ENCODE measurements at places on chromosomes 2 and 18.
A peak's percentile ranks its signal among the peaks of the same experiment; 100 is the strongest.

DNA sequence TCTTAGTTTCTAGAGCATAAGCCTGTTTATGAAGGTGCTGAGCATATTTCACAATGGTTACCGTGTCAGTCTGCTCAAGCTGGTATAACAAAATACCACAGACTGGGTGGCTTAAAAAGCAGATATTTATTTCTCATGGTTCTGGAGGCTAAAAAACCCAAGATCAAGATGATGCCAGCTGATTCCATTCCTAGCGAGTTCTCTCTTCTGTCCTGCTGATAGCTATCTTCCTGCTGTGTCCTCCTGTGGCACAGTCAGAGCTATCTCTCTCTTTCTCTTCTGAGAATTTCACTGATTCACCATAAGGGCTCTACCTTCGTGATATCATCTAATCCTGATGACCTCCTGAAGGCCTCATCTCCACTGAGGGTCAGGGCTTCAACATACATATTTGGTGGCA is 273.0 kb downstream of the CDH2 start:
- DNase-seq: no peak

DNA sequence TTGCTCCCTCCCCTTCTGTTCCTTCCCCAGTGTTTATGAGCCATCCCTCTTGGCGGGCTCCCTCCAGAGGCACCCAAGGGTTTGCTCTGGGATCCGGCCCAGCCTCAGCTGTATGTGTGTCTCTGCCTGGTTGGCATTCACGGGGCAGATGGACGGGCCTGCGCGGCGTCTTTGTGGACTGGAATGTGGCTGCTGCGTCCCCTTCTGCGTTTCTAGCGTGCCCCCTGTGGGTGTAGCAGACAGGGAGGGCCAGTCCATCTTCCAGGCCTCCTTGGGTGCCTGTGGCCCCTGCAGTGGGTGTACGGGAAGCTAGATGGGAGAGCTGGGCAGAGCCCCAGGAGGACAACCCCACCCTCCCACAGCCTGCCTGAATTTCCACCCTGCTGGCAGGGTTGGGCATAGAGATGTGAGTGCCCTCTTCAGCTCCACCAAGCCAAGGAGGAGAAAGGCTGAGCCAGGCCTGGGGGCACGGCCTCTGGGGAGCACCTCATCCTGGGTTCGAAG is 15.7 kb downstream of the GPC1 start:
- no peak for DNase-seq

GRCh38 chr2:40130251-40130994 is 321.5 kb downstream of the SLC8A1 start:
- DNase-seq: no peak

DNA sequence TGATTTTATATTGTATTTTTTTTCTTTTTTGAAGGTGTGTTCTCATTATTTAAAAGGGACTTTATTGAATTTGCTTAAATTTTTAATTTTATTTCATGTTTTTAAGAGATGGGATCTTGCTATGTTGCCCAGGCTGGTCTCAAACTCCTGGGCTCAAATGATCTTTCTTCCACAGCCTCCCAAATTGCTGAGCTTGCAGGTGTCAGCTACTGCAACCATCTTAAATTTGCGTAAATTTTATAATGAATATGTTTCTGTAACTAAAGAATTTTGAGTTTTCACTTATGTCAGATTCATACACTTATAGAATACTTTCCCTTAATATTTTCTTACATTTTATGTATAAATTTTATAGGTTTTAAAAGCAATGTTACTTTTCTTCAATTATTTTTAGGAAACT is 157.8 kb downstream of the ZNF804A start:
- DNase-seq: no peak

GRCh38 chr2:120779781-120780283 is 44.2 kb downstream of the GLI2 start:
- no peak for DNase-seq

DNA sequence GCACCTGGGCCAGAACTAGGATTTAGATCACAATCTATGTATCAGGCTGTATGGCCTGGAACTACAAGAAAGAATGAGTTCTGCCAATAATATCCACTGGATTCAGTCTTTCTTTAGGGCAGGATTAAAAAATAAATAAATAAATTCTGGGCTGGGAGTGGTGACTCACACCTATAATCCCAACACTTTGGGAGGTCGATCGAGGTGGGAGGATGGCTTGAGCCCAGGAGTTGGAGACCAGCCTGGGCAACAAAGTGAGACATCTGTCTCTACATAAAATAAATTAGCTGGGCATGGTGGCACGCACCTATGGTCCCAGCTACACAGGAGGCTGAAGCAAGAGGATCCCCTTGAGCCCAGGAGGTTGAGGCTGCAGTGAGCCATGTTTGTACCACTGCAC is 8.1 kb downstream of the AMMECR1L start:
- no peak for DNase-seq

- DNase-seq: no peak
Measured at GRCh38 chr2:58475756-58476155, 234.6 kb upstream of the FANCL start.

- peak; percentile 25 for DNase-seq
Measured at GRCh38 chr18:59900222-59901128, 679 bp downstream of the PMAIP1 start.

GRCh38 chr2:10980886-10981425 is 69.2 kb downstream of the KCNF1 start:
- no peak for DNase-seq

DNA sequence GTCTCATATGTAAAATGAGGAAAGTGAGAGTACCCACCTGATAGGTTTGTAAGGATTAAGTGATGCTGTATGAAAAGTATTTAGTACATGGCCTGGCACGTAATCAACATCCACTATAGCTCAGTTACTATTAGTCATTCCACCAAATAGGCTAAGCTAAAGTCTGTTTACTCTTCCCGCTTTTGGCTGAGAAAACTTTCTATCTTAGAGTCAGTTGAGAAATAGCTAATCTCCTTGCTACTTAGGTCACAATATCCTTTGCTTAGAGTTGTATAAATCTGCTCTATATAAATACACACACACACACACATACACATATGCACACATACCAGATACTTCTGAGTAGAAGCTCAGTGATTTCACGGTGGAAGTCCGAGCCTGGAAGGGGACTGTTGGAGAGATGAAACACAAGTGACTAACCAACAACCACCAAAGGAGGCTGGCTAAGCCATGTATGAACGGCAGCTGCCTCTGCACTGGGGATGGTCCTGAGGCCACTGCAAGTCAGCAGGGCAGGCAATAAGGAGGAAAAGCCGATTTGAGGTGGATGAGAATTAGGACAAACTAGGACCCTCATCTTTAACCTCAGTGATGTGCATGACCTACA is 104.6 kb upstream of the EPHA4 start:
- no peak for DNase-seq

- no peak for DNase-seq
Measured at GRCh38 chr2:239266779-239267287, 134.0 kb downstream of the HDAC4 start.

GRCh38 chr18:57666818-57667497 is 45.3 kb upstream of the NARS1 start:
- no peak for DNase-seq

DNA sequence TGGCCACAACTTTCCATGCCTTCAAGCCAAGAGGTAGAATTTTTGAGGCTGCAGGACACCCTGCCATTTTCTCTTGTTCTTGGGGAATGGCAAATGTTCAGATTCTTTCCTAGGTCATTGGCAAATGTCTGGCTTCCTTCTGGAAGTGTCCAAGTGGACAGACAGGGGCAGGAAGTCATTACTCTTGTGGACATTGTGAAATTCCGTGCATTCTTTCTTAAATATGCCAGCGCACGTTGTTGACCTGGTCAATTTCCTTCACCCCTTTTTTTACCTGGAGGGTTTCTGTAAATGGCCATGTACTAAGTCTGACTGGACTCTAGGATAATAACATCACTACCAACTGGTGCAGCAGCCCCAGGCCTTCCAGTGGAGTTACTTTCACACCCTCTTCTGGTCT is 13.9 kb downstream of the ASB18 start:
- no peak for DNase-seq

DNA sequence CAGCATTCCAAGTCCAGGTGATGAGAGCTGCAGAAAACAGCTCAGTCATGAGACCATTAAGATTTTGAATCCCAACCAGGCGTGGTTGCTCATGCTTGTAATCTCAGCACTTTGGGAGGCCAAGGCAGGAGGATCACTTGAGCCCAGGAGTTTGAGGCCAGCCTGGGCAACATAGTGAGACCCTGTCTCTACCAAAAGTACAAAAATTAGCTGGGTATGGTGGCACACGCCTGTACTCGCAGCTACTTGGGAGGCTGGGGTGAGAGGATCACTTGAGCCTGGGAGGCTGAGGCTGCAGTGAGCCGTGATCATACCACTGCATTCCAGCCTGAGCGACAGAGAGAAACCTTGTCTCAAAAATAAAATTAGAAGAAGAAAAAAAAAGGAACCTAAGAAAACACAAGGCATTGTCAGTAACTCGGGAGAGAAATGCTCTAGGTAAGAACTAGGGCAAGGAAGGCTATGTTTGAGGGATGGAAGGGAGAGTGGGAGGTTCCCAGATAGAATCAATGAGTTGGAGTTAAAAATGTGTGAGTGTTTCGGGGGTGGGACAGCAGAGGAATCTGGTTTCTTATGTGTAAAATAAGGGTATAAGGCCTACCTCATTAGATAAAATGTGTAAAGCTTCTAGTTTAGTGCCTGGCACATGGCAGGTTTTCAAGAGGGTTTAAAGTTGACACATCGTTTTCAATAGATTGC is 23.3 kb upstream of the MTA3 start:
- no peak for DNase-seq

GRCh38 chr18:55830544-55830943 is 242.6 kb upstream of the TCF4 start:
- no peak for DNase-seq

- DNase-seq: no peak
Measured at GRCh38 chr2:122748552-122749011, 993.1 kb downstream of the TSN start.

DNA sequence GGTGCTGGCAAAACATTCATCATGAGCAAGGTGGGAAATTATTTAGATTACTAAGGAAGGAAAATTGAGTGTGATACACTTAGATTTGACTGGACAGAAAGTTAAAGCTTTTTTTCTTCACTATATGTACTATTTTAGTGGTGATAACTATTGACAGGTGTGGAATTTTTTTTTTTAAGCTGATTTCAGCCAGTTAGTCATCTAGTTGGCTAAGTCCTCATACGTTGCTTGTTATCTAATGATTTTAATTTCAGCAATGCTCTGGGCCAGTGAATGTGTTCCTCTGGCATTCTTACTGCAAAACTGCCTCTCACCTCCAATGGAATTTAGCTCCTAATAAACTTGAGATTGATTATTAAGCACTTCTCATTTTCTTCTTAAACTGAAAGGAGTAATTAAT is 1223.2 kb upstream of the ACVR2A start:
- no peak for DNase-seq

DNA sequence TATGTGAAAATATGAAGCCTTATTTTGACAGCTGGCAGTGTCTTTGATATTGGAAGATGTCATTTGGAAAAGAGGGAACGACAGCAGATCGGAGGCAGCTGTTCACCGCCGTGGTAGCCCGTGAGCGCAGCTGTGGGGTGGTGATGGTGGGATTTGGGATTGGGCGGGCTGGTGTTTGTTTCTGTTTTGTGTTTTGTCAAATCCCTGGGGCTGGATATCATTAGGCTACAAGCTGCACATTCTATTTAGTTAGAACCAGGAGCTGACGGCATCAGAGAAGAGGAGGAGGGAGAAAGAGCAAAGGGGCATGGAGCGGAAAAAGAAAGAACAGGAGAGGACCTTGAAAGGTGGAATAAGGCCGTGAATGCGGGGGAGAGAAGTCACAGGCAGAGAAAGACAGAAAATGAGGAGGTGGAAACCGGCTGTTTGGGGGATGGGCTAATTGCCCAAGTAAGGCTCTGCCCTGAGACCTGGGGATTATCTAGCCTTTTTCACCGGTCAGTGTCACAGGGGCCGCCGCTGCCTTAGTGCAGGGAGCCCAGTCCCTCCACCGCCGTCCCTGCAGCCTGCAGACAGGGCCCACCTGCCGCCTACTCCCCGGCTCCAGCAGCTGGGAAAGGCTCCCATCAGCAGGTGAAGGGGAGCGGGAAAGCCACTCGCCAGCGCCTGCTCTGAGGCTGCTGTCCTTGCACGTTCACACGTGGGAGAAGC is 88.0 kb downstream of the ZCCHC2 start:
- DNase-seq: no peak

GRCh38 chr2:151718247-151718646 is 16.0 kb downstream of the NEB start:
- DNase-seq: no peak

DNA sequence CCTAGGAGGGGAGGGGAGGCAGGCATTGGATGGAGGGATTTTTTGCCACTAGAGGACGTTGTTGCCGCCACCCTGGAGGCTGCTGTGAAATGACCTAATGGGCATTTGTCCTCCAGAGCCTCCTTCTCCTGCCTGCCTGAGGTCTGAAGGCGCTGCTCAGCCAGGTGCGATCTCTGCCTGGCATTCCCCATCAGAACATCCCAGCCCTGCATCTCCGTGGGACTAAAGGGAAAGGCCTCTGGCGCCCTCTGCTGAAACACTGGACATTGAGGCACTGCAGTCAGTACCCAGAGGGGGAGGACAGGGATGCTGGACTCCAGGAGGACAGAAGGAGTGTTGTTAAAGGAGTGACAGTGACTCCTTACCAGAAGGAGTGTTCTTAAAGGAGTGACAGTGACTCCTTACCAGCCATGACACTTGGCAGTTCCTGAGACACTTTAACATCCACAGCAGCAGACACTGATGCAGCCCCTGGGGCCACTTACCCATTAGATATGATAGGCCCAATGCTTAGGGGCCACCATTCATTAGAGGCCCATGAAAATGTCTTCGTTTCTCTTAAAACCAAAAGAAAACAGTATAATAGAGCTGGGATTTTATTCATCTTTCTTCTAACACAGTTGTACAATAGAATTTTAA is 17.0 kb downstream of the THNSL2 start:
- peak; percentile 64 for DNase-seq

DNA sequence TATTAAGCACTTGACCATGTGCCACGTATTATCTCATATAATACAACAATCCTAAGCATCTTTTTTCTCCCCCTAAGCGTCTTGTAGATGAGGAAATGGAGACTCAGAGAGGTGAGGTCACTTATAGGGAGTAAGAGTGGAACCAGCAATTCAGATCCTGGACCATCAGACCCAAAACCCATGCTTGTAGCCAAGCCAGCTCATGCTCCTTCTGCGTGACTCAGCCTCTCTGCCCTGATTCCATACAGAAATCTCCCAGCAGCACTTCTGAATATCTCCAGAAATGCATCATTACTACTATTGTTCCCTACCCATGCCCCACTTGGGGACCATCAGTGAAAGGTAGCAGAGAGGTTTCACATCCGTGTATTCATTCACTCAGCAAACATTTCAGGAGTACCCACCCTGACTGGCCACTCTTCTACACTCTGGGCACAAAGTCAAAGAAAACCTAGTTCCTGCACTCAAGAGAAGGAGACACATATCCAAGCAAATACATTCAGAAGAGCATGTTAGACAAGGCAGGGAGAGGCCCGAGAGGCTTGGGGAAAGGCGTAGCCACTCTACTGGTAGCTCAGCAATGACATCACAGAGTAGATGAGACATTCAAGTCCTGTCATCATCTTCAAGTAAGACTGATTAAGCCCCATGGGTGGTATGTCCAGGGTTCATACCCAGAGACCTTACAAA is 141.9 kb downstream of the MTCL1 start:
- DNase-seq: no peak

Data from progenitor cell of endocrine pancreas (in vitro differentiated cells).